ENCODE measurements at places on chromosomes 7 and 10. TPM values are rescaled to one million over a fixed set of nuclear protein-coding genes. Genes with fewer than 3 reads are reported as not detected.

TMEM229A gene
- total RNA-seq, result not detected

STEAP1B gene
- 0.25 TPM for total RNA-seq

CCL26 gene
- total RNA-seq, result not detected

OLAH gene
- total RNA-seq, result not detected

NYAP1 gene
- total RNA-seq, result 0.22 TPM

CUX1 gene
- 34.3 TPM for total RNA-seq

COL28A1 gene
- total RNA-seq, result 0.07 TPM

CD36 gene
- total RNA-seq, result 73.8 TPM

GATA3 gene
- total RNA-seq, result 0.26 TPM

MALRD1 gene
- not detected for total RNA-seq

SFTPD gene
- total RNA-seq, result not detected

GPRIN2 gene
- 0.43 TPM for total RNA-seq

PNLIPRP2 gene
- not detected for total RNA-seq

SYT15B gene
- total RNA-seq, result not detected

ADARB2 gene
- 0.54 TPM for total RNA-seq

Measured in right lobe of liver (tissue), 6 donors.